ENCODE measurements at places on chromosomes 13 and 19.
A peak's percentile ranks its signal among the peaks of the same experiment; 100 is the strongest.

DNA sequence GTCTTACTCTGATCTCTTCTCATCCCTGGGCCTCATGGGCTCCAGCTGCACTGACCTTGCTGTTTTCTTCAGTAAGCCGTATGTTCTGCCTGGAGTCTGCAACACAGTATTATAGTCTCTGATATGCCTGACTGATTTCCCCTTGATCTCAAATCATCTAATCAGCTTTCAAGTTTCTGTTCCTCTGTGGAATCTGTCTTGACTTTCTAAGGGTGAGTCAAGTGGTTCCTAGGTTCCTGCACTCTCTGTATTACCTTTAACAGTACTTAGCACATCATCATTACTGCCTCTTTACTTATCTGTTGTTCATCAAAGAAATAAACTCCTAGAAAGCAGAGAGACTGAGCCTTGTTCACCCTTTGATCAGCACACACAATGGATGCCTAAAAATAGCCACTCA lies 350.7 kb downstream of the LMO7 start:
- DNase-seq: no peak

- no peak for DNase-seq
Observed at GRCh38 chr13:93339550-93339949, 112.9 kb downstream of the GPC6 start.

GRCh38 chr13:30107521-30108136 lies 199.7 kb downstream of the KATNAL1 start:
- DNase-seq: no peak

- no peak for DNase-seq
Observed at GRCh38 chr13:100892981-100893380, 218.4 kb upstream of the TMTC4 start.

GRCh38 chr13:39016087-39016486 lies 21.8 kb downstream of the PROSER1 start:
- DNase-seq: no peak

DNA sequence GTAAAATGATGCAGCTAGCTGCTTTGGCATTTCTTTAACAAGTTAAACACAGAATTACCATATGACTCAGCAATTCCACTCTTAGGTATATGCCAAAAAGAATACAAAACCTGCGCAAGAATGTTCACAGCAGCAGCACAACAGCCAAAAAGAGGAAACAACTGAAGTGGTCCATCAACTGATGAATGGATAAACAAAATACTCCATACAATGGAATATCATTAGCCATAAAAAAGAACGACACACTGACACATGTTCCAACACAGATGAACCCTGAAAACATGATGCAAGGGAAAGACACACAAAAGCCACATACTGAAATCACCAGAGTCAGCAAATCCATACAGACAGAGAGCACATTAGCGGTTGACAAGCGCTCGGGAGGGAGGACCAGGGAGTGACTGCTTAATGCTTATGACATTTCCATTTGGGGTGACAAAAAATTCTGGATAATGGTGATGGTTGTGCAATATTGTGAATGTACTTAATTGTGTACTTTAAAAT lies 3.0 kb downstream of the PCID2 start:
- no peak for DNase-seq

DNA sequence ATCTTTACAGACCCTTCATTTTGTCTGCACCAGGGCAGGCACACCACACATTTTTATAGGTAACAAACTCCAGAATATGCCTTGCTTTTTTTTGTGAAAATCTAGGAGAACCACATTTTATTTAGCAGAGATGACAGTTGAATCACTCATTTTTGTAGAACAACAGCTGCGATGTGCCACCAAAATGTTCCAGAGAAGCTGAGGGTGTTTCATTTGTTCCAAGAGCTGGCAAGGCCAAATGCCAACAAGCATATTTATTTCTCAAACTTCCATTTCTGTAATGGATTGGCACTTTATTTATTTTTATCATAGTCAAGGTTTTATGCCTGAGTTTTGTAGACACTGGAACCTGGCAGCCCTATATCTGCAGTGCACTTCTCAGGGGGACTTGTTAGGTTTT lies 10.4 kb downstream of the OLFM4 start:
- peak; percentile 7 for DNase-seq

DNA sequence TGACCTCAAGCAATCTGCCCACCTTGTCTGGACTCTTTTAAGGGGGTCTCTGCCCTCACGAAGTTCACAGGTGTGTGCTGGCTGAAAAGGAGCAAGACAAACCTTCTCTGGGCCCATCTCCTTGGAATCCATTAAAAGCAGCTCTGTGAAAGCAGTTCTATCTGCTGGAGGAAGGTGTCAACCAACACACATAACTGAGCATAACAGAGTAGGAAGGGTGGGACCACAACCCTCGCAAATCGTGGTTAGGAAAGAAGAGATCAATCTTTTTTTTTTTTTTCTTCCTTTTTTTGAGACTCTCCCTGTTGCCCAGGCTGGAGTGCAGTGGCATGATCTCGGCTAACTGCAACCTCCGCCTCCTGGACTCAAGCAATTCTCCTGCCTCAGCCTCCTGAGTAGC lies 1.4 kb downstream of the SUGP2 start:
- DNase-seq: no peak

DNA sequence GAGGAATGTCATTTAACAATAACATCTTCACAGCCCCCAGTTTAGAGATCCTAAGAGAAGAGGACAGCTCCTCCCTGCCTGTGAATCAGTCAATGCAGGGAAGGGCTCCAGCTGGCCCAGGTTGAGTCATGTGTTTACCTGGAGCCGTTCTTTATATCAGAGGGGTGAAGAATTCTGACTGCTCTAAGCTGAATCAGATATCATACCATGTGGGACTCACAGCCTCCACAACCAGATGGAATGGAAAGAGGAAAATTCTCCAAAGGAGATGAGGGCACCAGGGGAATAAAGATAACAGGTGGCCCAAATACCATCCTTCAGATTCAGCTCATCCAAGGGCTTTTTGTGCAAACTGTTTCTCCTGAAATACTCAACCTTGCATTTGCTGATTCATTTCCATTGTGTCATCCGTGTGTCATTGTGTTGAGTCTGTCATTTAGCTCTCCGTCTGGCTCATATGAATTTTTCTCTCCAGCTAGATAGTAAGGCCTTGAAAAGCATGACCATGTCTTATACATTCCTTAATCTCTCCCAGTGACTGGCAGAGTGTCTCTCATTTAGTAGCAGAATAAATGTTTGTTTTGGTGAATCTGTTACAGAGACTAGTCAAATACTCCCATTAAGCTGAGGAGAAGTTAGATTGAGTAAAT lies 217.9 kb downstream of the RFC3 start:
- DNase-seq: no peak

DNA sequence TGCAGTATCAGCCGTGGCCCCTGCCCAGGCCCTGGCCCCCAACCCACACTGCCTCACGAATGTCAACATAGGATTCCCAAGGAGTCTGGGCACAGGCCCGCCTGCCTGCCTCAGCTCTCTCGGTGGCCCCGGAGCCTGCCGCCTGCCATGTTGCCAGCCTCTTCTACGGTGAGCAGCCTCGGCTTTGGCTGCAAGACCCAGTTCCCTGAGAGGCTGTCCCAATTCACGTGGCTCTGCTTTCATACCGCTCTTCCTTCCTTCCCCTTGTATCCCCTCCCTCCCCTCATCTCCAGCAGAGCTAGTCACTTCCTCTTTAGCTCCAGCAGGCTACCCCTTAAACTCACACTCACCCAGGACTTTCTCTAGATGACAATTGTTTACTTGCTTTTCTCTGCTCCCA lies 42.7 kb downstream of the SERP2 start:
- DNase-seq: no peak

GRCh38 chr19:4554717-4555116 lies 4.8 kb downstream of the SEMA6B start:
- no peak for DNase-seq

GRCh38 chr13:39930544-39931444 lies 275.3 kb downstream of the COG6 start:
- no peak for DNase-seq

- no peak for DNase-seq
Observed at GRCh38 chr13:47726394-47726793, 274.7 kb downstream of the SUCLA2 start.

- no peak for DNase-seq
Observed at GRCh38 chr13:20796791-20797508, 23.2 kb upstream of the EEF1AKMT1 start.

DNA sequence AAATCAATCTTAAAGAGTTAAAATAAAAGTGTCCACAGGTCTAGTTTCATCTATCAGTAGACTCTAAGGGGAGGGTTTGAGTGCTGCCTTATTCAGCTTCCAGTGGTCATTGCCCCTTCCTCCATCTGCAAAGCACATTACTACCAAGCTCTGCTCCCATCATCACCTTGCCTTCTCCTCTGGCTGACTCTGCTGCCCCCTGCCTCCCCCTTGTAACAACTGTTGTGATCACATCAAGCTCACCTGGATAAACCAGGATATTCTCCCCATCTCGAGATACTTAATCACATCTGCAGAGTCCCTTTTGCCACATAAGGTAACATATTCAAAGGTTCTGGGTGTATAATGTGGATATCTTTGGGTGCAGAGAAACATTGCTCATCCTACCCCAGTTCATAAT lies 43.3 kb upstream of the GPC6 start:
- no peak for DNase-seq

GRCh38 chr19:16569609-16570320 lies 2.5 kb downstream of the SLC35E1 start:
- no peak for DNase-seq

- DNase-seq: no peak
Observed at GRCh38 chr13:27406178-27406939, 18.1 kb upstream of the GTF3A start.

DNA sequence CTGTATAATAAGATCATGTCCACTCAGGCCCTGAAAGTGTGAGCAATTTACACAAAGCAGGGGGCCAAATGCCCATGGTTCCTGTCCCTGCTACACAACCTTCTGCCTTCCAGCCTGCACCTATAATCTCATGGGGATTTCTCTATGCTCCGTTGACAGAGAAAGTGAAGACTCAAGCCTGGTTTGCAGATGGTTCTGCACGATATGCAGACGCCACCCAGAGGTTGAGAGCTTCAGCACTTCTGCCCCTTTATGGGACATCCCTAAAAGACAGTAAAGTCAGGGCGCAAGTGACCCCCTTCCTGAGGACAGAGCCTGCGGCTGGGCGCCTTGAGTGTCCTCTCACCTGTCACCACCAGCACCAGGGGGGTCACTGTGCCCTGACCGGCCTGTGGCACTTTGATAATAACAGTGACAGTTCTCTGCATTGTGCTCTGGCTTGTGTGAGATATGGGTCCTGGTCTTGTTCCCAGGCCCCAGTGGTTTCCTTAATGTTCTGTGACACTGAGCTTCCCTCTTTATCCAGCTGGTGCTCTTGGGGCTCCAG lies 15.1 kb downstream of the LILRA5 start:
- DNase-seq: no peak

DNA sequence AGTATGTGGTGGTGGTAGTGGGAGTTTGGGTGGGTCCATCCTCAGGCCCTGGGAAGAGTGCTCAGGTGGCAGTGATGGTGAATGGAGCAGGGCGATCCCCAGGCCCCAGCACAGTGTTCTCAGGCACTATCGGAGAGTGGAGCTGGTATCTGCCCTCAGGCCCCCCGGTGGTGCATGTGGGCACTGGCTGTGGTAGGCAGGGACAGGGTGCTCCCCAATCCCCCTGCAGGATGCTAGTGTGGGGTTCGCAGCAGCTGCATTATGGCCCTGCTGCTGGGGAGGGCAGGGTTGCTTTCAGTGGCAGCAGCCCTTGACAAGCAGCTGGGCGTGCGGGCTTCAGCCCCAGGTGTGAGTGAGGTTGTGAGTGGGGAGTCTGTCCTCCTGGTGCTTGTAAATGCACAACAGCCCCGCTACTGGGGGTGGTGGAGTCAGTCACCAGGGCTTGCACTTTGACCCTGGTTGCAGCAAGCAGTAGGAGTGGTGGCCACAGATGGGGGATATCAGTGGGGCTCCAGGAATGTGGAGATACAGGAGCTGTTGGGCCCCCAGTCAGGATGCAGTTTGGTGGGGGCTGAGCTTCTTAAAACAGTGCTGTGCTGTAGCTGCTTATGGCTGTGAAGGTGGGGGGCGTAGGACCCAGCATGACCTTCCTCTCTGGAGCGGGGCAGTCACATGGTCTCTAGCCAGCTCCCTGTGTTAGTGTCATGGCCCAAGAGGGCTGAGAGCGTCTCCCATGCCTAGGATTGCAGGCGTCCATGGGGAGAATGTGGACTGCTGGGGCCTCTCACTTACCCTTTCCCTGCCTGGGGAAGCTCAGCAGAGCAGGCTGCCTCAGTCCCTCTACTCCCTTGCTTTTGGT lies 38.7 kb upstream of the ARHGEF7 start:
- no peak for DNase-seq

- DNase-seq: no peak
Observed at GRCh38 chr13:32883474-32883873, 132.7 kb upstream of the KL start.

GRCh38 chr13:56720841-56721240 lies 419.9 kb upstream of the PRR20A start:
- no peak for DNase-seq

GRCh38 chr13:76646946-76647345 lies 239.3 kb downstream of the KCTD12 start:
- no peak for DNase-seq

- DNase-seq: no peak
Observed at GRCh38 chr13:31885994-31886393, 145.6 kb upstream of the FRY start.

GRCh38 chr19:19053508-19054314 lies 10.1 kb upstream of the SLC25A42 start:
- no peak for DNase-seq

DNA sequence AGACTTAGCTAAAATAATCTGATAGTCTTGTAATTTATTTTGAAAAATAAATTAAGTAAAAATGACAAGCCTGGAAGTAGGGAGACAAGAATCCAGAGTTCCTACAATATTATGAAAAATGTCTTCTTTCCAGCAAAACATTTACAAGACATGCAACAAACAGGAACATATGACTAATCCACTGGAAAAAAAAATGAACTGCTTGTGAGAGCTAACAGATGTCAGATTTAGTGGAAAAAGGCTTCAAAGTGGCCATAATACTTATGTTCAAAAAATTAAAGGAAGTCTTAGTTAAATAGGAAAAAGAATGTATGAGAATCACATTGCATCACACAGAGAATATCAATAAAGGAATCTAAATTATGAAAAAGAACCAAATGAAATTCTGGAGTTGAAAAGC lies 2082.0 kb upstream of the PCDH20 start:
- no peak for DNase-seq

DNA sequence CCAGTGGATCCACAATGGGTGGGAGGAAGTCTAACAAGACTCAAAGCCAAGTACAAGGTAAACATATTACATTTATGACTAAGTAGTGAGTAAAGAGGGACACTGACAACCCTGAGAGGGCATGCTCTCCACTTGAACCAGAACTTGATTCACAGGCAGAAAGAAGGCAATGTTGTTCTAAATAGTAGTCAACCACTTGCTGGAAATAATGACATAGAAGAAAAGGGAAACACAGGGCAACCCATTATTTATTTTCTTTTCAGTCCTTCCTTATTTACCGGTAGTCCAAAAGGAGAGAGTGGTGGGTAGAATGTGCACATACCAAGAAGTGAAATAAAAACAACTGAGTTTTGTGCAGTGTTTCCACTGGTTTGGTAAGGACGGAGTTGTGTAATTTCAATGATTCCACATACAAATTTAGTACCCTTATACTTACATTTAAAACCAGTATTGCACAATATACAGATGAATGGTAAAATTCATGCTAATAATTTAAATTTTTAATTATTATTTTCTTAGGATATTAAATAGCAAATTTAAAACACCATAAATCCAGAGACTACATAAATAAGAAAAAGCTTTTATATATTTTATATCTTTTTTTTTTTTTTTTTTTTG lies 65.9 kb downstream of the ENOX1 start:
- DNase-seq: no peak

GRCh38 chr19:8702350-8702749 lies 3.8 kb upstream of the ACTL9 start:
- DNase-seq: no peak

- DNase-seq: no peak
Observed at GRCh38 chr13:78465250-78465649, 138.1 kb downstream of the POU4F1 start.

Measured in amygdala (tissue), 56 donors.